Glomerular endothelial cell (primary cell): ENCODE measurements at places on chromosomes 2 and 18.

DNA sequence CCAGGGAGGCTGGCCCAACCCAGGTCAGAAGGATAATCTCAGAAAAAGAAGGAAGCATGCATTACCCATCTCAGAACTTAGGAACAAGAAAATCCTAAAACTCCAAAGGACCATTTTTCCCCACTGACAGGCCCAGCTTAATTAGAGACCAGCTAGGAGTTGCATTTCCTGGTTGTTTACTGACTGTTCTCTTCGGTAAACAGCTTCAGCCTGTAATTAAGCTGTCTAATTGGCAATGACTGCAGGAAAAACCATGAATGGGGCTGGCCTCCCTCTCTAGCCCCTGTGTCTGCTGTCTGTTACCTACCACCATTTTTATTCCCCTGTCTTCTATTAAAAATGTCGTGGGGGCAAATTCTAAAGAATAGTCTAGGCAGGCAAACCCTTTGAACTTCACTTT lies 146.5 kb downstream of the AGAP1 start:
- DNase-seq: no peak

- no peak for DNase-seq
Measured at GRCh38 chr2:88350331-88351248, 101.9 kb downstream of the FOXI3 start.

GRCh38 chr18:28086670-28087552 lies 90.0 kb downstream of the CDH2 start:
- DNase-seq: no peak

DNA sequence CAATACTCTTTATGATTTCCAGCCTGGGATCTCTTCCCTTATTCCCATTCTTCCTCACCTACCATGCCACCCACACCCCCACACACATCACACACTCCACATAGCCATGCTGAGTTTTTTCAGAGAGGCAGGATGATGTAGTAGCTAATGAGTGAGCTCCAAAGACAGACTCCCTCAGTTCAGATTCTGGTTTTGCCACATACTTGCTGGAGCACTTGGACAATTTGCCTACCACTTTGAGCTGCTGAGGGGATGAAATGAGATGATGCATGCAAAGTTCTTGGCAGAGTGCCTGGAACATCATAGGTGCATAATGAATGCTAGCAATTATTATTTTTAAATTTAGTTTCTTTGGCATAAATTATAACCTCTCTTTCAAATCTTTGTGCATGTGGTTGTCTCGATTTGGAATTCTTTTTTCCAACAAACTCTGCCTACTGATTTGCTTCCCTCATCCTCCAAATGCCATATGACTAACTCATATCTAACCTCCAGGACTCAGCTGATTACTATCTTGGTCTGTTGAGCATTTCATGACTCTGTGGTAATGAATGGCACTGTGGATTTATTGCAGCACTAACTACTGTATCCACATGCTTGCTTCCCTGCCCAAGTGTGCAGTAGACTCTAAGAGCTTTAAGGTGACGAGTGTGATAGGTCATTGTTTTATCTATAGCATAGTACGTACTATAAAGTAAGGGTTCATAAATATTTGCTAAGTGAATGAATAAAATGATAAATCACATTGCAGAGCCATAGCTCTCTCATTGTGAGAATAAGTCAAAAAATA lies 99.1 kb downstream of the TACR1 start:
- no peak for DNase-seq

DNA sequence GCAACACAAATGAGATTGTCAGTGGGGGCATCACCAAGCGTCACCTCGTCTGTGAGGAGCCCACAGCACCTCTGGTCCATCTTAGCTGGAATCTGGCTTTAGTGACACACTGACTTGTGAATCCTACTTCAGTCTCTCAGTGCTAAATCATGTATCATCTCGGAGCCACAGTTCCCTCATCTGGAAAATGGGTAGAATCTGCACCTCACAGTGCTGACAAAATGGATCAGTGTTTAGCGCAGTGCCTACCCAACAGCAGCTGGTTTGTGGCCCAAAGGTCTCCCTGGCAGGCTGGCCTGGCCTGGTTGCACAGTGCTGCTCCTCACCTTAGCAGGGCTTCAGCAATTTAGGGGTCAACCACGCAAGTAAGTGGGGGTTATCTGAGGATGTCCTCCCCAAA lies 10.0 kb downstream of the DBI start:
- DNase-seq: no peak

DNA sequence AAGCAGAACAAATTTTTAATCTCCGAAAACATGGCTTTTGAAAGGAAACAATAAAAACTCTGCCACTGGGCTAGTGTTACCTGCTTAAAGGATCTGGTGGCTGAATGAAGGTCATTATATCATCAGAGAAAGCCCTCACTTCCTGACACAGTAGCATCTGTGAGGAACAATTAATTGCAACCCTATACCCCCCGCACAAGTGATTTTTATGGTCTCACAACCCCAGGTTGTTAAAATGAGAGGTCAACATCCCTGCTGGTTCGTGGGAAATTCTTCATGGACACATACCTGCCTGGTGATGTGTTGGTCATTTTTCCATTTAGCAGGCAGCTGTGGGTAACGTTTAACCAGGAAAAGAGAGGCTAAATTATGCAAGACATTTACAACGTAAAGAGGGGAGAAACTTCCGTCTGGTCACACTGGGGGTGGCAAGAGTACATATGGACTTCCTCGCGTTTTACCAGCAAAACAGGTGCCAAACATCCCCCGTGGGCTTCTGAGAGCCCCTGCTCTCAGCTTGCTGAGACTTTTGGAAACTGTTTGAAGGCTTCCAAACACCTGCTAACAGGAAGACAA lies 29.2 kb downstream of the NIFK start:
- DNase-seq: no peak
